ENCODE measurements at places on chromosomes 5 and 9.

DNA sequence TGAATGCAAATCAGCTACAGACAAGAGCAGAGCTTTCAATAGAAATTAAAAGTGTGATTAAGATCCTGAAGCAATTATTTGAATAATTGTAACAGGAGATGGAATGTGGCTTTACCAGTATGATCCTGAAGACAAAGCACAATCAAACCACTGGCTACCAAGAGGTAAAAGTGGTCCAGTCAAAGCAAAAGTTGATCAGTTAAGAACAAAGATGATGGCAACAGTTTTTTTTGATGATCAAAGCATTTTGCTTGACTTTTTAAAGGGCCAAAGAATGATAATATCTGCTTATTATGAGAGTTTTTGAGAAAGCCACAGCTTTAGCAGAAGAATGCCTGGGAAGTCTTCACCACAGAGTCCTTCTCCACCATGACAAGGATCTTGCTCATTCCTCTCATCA, 409.2 kb downstream of the CSNK1G3 start:
- no peak for DNase-seq

GRCh38 chr5:30809933-30810332, 383.6 kb upstream of the CDH6 start:
- no peak for DNase-seq

GRCh38 chr5:17951392-17952169, 317.3 kb downstream of the TAF11L14 start:
- DNase-seq, result no peak

DNA sequence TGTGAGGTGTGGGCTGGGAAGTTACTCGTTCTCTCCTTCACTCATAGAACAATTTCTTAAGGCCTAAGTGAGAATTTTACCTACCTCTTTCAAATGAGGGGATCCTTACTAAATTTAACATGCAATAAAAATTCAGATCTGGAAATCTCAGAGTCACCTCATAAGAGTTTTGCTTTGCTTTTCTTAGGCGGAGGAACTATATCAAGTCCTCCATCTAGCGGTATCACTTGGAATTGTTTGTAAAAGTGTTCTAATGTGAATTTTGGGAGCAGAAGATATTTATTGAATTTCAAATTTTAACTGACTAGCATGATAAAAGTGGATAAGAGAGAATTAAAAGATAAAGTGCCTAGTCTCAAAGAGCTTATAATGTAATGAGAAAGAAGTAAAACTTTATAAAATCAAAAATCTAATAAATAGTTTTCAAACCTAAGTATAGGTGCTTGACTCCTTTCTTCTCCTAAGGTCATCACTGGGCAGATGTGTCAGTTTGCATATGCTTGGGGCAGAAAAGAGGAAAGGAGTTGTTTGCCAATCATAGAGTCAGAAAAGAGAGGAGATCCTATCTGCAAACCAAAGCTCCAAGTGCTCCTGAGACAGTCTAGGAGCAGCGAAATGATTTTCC, 145.7 kb upstream of the DAB2 start:
- DNase-seq, result no peak

- DNase-seq, result no peak
Measured at GRCh38 chr5:14183187-14183939, 40.2 kb downstream of the TRIO start.

DNA sequence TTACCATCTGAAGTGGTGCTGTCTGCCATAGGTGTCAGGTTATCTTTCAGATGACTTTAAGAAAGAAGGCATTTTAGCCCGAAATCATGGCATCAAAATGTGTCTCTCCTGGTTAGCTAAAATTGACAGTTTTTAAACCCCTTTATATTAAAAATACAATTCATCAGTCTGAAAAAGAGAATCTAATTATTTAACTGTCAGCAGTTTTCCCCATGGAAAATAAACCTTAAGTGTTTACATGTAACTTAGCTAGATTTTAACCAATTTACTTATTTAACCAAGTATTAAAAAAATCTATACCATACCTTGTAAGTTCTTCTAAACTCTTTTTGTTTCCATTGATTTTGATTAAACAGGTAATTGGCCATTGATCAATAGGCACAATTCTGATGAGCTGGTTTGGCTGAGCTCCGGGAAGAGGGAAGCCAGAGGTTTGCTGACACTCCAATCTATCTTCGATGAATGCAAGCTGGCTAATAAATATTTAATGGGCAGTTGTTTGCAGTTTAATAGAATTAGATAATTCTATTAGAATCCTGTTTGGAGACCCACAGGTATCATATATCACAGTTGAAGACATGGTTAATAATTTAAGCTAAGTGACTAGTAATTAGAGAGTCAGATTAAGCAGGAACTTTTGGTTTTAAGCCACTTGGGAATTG, 114.0 kb downstream of the MAT2B start:
- DNase-seq, result no peak

- DNase-seq, result no peak
Measured at GRCh38 chr5:34721327-34721726, 65.2 kb downstream of the RAI14 start.

GRCh38 chr5:154329062-154329461, 116.7 kb upstream of the SAP30L start:
- no peak for DNase-seq

DNA sequence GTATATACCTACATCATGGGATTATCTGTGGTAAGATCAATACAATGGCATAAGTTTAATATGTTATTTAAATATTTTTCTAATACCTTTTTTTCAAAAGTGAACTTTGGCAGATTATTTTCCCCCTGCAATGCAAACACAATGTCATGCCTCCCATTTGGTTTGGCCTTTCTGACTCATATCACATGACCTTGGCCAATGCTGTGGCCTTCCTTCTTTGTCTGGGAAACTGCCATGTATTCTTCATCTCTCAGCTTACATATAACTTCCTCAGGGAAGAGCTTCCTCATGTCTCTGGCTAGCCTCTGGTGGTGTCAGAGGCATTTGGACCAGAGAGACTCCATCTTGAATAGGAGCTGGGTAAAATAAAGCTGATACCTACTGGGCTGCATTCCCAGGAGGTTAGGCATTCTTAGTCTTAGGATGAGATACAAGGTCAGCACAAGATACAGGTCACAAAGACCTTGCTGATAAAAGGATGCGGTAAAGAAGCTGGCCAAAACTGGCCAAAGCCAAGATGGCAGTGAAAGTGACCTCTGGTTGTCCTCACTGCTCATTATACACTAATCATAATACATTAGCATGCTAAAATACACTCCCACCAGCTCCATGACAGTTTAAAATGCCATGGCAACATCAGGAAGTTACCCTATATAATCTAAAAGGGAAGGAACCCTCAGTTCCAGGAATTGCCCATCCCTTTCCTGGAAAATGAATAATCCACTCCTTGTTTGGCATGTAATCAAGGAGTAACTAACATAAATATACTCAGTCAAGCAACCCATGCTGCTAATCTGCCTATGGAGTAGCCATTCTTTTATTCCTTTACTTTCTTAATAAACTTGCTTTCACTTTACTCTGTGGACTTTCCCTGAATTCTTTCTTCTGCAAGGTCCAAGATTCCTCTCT, 76.0 kb downstream of the C9orf153 start:
- no peak for DNase-seq

DNA sequence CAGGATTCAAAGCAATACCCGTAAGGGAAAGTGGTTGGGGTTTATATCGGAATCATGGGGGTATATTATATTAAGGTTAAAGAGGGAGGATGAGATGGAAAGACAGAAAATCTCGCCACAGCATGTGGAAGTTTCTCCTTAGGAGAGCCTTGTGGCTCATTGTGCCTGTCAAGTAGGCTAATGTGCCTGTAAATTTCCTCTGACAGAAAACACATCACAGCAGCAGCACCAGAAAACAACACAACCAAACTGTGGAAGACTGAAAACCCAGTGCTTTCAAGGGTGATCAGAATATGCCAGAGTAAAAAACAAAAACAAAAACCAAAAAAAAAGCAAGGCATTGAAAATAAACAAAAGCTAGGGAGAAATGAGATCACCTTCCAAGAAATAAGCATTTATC, 11.3 kb upstream of the MAN2A1 start:
- DNase-seq, result no peak

DNA sequence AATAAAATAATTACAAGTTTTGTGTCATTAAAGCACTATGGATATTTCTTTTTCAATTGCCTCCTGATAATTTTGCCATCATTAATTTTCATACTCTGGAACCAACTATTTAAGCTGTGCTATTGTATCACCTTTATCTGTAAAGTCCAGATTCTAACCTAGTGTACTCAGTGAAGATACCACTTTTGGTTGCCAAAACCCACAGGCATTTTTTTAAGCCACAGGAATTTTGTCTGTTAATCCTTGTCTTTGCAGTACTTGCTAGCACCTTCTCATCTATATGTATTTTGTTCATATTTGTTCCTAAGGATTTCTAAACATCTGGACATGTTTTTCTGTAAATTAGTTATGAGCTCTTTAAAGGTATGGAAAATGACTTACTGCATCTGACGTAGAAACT, 481.4 kb upstream of the DAB2 start:
- no peak for DNase-seq

DNA sequence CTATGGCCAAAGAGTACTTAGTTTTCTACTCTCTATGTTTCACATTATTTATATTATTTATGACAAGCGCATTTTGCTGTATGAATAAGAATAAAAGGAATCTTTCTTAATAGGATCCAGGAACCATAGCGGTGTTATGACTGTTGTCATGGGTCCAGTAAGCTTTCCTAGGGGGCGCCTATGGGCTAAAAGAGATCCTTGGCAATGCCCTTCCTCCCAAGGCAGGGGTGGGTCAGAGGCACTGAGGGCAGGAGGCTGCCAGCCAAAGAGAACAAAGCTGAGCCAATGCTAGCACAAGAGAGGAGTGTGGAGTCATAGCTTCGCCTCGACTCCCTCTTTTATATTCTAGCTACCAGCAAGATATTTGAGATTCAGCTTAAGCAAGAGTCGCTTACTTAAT, 98.4 kb upstream of the GNAQ start:
- DNase-seq, result no peak

GRCh38 chr5:135735831-135736230, 98.6 kb upstream of the SLC25A48 start:
- no peak for DNase-seq

- no peak for DNase-seq
Measured at GRCh38 chr5:121872856-121873255, 21.2 kb downstream of the FTMT start.

DNA sequence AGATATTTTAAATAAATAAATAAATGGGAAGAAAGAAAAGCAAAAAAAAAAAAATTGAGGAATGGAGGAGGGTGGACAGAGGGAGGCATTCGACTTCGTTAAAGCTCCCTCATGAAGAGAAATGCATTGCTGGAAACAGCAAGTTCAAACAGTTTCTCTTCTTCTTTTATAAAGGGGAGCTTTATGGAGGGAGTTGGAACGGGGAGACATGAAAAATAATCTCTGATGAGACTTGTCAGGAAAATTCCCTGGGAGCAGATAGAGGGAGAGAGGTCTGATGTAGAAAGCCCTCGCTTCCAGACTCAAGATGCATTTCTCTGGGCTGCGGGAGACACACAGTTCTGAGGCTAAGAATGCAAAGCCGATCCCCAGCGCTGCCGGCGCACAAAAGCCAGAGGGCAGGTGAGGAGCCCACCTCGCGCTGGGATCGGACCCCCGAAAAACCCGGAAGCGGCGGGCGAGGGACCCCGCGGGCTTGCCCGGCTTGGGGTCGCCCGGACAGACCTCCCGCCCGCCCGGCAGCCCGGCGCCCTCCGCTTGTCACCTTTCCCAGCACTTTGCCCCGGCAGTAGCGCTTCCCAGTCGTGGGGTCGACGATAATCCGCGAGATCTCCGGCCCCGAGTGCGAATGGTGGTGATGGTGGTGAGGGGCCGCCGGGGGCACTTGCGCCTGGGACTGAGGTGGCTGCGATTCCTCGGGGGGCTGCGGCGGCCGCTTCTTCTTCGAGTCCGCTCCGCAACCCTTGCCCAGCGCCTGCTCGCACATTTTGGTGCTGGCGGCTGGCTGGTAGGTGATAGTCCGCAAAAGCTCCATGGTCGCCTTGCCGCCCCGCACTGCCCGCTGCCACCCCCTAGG, 512 bp downstream of the PLK2 start:
- peak; percentile 3 for DNase-seq

- DNase-seq, result no peak
Measured at GRCh38 chr9:101388507-101388993, 3.7 kb upstream of the BAAT start.

DNA sequence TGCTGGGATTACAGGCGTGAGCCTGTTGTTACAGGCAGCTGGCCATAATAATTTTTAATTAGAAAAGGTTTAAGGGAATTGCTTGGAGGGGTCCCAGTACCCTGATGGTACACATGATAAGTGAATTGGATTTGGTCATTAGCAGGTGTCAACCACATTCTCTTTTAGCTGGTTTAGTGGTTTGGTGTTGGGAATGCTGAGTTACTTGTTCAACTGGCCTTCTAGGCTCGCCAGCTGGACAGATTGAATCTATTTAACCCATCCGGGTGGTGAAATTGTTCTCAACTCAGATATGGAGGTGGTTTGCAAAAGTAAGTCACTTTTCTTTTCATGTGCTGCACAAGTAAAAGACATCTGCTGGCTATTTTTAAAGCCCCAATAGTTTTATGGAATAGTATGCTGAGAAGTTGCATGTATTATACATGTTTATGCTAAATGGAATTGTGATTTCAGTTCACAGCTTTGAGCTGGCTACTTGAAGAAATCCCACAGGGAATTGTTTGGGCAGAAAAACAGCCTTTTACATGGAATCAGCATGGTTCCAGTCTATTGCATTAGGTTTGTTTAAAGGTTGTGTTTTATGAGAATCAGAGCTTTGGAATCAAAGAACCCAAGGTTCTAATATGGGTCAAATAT, 149.8 kb upstream of the SLC28A3 start:
- DNase-seq, result no peak

- no peak for DNase-seq
Measured at GRCh38 chr9:99253134-99253533, 31.1 kb downstream of the SEC61B start.

DNA sequence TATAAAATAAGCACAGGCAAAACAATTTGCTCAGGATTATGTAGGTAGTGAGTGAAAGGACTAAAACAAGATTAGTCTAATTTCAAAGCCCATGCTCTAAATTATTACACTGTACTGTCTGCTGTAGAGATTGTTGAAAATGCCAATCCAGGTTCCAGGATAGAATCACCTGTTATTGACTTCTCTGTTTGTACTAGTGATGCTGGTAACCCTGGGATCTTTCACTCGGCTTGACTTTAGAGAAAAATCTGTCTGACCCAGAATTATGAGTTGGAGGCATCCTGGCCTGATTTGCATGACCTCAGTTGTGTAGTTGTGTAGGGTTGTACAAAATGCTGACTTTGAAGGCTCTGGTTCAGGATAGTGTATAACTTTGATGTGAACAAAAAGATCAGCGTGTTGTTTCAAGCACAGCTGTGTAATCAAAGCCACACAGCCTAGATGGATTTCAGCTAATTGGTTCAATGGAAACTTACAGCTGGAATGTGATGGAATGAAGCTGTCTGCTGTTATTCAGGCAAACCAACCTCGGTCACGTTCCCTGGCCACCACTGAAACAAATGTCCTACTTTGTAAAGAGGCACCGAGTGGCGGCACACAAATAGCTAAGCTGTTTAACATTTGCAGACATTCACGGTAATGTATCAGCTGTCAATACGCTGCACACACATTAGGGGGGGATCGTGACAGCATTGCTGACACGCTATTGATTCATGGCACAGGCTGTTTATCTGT, 340.3 kb downstream of the KCTD16 start:
- no peak for DNase-seq

GRCh38 chr5:137129886-137130680, 369.0 kb downstream of the SPOCK1 start:
- no peak for DNase-seq

All from activated gamma-delta T cell treated with anti-CD3 and anti-CD28 coated beads, Interleukin-2, amount 50 U/mL, for 16 hours (primary cell).